Stimulated activated CD4-positive, alpha-beta T cell treated with anti-CD3 and anti-CD28 coated beads, Interleukin-1b, Interleukin-23, amount 100 ng/mL, for 24 hours (primary cell): ENCODE measurements at places on chromosomes 5 and 9.

DNA sequence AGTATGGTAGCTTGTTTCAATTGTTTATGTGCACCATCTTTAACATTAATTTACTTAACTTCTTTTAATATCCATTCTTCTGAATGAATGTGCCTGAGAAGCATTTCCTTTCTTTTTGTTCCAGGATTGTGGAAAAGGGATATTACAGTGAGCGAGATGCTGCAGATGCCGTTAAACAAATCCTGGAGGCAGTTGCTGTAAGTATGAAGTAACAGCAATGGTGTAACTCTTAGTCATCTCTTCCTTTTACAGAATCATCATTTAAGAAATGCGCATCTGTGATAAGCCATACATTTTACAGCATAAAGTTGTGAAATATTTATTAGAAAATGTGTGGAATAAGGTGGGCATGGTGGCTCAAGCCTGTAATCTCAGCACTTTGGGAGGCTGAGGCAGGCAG lies 117.7 kb downstream of the STARD4 start:
- no peak for DNase-seq

- no peak for DNase-seq
Observed at GRCh38 chr9:120369608-120370220, 210.3 kb downstream of the CDK5RAP2 start.

DNA sequence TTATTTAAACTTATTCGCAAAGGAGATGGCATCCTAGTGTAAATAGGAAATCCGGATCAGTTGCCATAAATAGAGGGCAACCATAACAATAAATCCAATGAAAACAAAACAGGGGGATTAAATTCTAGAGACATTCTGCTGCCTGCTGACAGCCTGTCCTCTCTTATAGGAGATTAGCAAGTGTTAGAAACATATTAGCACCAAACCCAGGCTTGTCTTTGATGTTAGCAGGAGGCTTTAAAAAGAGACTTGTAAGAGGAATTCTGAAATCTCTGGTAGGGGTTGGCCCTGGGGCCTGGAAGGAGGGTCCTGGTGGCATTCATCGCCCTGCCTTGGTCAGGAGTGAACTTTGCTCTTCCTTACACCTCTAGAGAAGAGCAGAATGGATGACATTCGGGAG lies 21.6 kb downstream of the NDST1 start:
- DNase-seq: no peak

DNA sequence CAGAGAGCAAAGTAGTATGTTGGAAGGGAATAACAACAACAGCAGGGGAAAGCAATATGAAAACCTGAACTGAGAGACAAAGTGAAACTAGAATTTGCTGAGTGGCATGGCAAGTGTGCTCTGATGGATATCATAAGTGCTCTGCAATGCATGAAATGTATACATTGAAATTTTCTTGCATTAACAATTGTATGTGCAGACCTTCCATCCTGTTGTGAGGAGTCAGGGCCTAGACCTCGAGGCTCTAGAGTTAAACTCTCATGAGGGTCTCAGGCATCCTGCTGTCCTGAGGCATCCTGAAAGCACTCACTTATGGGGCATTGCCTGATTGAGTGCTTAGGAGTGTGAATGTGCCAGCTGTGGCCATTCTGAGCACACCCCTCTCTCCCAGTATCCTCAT lies 1.1 kb downstream of the ECM2 start:
- DNase-seq: no peak

- DNase-seq: no peak
Observed at GRCh38 chr5:178215280-178216002, 11.1 kb downstream of the HNRNPAB start.

DNA sequence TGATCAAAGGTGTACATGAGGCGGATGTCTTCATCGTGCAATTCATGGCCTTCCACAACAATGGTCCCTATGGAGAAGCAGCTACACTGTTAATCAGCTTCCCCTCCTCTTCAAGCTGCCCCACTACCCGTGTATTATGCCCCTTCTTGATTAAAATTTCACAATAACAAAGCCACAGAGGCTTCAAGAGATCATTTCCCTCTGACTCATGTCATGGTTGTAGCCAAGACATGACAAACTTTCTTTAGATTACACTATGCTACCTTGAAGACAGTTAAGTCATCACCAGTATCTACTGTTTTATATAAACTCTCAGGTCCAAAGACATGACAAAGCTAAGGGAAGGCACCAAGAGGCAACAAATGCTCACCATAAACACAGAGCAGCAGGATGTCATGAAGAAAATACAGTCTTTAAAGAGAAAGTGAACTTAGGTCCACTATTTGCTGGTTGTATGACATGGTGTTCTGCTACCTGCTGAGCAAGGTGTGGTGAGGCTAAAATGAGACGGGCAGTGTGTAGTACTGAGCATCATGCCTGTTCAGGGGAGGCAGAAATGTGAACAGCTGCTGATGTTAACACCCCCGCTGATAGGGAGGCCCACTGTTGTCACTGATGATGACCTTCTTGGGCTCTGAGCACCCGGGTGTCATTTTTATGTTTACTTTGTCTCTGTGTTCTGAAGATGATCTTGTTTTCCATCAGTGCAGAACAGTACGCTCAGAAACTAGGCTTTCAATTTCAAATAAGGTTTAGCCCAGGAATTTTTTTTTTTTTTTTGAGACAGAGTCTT lies 48.3 kb downstream of the IARS1 start:
- no peak for DNase-seq

- no peak for DNase-seq
Observed at GRCh38 chr9:107218829-107219485, 64.1 kb upstream of the RAD23B start.

- DNase-seq: no peak
Observed at GRCh38 chr5:123681061-123681460, 169.1 kb downstream of the CSNK1G3 start.

GRCh38 chr9:14315875-14316601 lies 2.1 kb upstream of the NFIB start:
- DNase-seq: no peak

DNA sequence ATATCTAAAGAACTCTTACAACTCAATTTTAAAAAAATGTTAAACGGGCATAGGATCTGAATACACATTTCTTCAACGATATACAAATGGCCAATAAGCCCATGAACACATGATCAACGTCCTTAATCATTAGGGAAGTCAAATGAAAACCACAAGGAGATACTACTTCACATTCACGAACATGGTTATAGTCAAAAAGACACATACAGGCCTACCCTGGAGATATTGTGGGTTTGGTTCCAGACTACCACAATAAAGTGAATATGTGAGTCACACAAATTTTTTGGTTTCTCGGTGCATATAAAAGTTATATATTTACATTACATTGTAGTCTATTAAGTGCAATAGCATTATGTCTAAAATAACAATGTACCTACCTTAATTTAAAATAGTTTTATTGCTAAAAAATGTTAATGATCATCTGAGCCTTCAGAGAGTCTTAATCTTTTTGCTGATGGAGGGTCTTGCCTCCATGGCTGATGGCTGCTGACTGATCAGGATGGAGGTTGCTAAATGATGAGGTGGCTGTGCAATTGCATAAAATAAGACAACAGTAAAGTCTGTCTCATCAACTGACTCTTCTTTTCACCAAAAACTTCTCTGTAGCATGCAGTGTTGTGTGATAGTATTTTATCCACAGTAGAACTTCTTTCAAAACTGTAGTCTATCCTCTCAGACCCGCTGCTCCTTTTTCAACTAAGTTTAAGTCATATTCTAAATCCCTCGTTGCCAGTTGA lies 15.1 kb downstream of the AK3 start:
- no peak for DNase-seq

DNA sequence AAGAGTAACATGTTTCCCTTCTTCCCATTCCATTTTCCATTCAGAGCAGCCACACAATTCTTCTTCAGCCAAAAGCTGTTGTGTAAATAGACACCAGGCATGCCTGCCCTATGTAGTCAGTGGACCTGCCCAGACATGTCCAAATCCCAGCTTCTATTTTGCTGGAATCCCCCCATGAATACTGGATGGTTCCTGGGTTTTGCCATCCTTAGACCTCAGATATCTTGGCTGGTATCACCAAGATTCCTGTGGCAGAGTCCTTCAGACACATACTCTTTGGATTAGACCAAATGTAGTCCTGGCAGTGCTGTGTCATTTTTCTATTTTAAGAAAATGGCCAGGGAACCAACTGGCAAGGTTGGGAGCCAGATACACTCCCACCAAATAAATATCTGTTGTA lies 10.3 kb downstream of the FST start:
- no peak for DNase-seq

DNA sequence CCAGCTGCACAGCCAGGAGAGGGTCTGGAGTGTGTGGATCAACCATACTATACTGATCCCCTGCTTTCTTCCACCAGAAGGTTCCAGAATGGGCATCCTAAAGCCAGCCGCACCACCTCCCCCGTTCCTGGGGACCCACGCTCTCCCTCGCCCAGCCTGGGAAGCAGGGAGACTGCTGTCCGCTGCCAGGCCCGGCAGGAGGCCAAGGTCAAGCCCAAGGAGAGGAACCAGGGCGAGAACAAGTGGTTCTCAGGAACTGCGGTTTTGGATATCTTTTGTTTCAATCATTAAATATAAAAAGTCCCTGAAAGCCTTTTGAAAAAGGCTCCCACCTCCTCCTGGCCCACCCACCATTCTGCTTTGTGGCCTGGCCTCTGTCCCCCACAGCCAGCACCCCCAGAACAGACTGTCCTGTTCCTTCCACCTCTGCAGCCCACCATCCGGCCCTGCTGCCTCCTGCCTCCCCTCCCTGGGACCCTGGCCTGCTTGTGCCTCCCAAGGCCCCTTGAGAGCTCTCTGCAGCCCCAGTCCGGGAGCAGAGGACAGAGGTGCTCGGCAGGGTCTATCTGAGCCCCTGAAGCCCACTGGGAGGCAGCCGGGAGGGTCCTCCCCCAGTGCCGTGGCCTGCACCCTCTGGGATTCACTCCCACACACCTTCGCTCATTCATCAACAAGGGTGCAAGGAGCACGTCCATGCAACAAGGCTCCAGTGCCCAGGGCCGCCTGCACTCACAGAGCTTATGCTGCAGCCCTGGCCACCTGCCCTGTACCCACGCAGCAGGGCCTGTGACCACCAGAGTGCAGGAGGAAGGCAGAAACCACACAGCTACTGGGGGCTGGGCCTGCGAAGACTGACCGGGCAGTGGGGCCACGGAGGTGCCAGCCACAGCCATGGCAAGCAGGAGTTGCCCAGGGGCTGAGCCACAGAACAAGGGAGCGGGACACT lies 614 bp upstream of the LCN6 start:
- DNase-seq: no peak

DNA sequence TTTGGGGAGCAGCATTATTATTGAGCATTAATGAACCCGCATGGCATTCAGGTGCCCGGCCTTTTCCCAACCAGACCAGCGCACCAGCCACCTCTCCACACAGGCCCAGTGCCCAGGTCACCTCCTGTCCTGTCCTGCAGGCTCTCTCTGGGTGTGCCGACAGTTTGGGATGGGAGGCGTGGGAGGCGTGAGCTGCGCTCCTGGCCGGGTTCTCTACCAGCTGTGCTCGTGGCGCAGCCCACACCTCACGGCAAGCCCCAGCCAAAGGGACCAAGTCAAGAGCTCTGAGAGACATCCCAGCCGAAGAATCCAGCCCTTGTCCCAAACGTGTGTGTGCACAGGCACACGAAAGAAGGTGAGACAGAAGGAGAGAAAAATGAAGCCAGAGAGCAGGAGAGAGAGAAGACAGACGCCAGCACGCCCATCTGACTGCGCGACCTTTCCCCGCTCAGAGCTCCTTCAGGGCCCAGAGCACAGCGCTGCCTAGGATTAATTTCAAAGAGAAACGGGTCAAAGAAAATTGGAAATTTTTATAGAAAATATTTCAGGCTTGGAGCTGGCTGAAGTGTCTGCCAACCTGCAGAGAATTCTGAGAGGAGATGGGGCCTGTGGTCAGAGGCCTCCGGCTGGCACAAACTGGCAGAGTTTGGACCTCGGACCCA lies 81.7 kb downstream of the ADAMTS2 start:
- no peak for DNase-seq

GRCh38 chr9:87546704-87547103 lies 49.0 kb downstream of the DAPK1 start:
- no peak for DNase-seq

- DNase-seq: no peak
Observed at GRCh38 chr9:70410368-70410767, 4.1 kb downstream of the KLF9 start.

- DNase-seq: no peak
Observed at GRCh38 chr5:43209060-43209459, 17.0 kb downstream of the NIM1K start.

DNA sequence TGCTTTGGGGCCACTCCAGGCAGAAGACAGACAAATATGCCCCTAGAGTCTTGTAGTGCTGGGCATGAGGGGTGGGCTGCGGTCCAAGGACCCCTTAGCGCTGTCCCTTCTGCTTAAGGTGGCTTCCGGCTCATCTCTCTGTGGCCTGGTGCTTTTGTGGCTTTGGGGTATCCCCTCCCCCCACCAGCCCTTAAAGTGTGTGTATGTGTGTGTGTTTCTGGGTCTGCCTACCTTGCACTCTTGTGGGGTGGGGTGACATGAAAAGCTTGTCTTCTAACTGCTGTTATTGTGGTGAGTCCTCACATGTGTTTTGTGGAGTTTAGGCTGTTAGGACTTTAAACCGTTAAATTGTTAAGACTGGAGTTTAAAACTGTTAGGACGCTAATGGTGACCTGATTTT lies 23.6 kb downstream of the MARCHF6 start:
- DNase-seq: no peak

- no peak for DNase-seq
Observed at GRCh38 chr9:96603305-96604003, 16.2 kb downstream of the CDC14B start.

DNA sequence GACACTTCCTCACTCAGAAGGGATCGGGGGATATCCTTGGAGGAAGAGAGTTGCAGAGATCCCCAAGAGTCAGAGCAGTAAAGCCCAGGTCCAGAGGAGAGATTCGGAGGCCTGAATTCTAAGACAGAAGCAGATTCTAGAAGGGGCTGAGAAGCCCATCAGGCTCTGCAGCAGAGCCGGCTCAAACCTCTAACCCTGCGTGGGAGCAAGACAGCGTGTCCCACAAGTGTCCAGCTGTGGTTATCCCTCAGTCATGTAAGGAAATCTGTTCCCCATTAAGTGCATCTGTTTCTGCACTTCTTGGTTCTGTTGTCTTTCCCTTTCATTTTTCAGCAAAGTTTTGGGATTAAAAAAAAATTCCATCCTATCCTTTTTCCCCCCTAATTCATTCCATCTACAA lies 4.8 kb upstream of the DIAPH1 start:
- DNase-seq: no peak

DNA sequence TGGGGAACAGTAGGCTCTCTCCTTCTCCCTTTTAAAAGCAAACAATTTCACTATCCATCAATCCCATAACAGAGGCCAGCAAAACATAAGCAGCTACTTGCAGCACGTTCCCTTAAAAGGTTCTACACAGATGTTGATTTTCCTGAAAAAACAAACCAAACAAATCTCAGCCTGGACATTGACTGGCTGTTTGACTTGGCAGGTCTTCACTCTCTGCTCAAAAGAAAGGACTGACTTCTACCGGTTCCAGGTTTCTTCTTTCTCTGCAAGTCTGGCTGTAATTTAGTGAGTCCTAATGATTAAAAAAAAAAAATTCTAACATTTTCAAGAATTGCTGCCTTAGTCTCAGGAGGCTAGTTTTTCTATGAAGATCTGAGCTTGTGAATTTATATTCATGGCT lies 203.1 kb upstream of the EFNA5 start:
- DNase-seq: no peak

- DNase-seq: no peak
Observed at GRCh38 chr9:31983895-31984294, 400.5 kb upstream of the ACO1 start.

- DNase-seq: no peak
Observed at GRCh38 chr9:95021166-95021886, 294.8 kb downstream of the AOPEP start.

GRCh38 chr5:80998590-80998979 lies 38.4 kb downstream of the RASGRF2 start:
- no peak for DNase-seq
